Gastrocnemius medialis (tissue), 4 donors: ENCODE measurements at places on chromosomes 2 and 18. TPM values are rescaled to one million over a fixed set of nuclear protein-coding genes. Genes with fewer than 3 reads are reported as not detected.

Gene ME2
- 50.6 TPM for total RNA-seq

- DNase-seq = no peak
Measured at GRCh38 chr2:99626158-99626557, 136.3 kb upstream of the REV1 start.

Gene TRIM43
- total RNA-seq = not detected

Gene ATP9B
- 16.9 TPM for total RNA-seq

GRCh38 chr2:135162786-135163185, 110.7 kb downstream of the RAB3GAP1 start:
- no peak for DNase-seq

GRCh38 chr2:166671801-166672200, 177.8 kb upstream of the SCN7A start:
- DNase-seq = no peak

DNA sequence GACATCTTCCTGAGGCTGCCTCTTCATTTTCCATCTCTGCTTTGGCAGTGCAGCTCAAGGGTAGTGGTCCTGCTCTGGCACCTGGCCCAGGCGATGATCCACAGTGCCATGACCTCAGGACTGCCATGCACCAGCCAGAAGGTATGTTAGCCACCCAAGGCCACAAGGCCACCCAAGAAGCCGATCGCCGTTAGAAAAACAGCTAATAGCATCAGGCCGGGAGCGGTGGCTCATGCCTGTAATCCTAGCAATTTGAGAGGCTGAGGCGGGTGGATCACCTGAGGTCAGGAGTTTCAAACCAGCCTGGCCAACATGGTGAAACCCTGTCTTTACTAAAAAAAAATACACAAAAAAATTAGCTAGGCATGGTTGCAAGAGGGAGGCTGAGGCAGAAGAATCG, 28.4 kb upstream of the UGGT1 start:
- DNase-seq = no peak

GRCh38 chr18:3616744-3617143, 166.8 kb downstream of the TGIF1 start:
- no peak for DNase-seq

GRCh38 chr2:146506851-146507250, 1338.0 kb upstream of the ACVR2A start:
- no peak for DNase-seq

Gene CYP26B1
- total RNA-seq = 4.8 TPM

DNA sequence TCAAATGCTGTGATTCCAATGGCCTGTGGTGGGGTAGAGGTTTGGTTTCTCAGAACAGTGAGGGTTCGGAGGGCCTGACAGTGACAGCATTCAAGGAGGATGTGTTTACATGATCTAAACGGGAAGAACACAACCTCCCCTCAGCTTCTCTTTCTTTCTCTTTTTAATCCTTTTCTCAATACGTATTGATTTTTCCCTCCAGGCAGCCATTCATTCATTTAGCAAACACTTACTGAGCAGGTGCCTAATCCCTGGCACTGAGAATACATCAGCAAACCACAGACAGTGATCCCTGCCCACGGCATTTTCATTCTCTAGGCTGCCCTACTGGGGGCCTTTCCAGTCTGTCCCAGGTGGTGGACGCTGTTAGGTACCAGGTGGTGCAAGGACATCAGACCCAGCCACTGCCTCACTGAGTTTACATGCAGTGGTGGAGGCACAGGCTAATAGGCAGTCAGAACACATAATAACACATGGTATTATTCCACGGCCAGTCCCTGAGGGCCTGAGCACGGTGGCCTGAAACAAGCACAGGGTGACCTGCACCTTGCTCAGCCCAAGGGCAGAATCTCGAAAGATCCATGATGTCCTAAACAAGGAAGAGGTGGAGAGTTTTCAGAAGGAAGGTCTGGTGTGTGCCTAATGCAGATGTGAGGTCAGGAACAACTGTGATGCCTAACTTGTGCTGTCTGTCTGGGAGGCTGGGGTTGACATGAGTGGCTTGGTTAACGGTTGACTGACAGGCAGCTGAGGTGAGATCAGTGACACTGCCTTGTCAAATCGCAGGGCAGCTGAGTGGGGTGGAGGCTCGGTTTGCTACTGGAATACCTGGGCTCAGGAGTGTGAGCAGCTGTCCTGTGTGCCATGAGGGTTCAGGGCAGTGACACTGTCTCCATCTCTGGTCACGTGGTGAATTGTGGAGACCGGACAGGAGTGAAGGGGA, 785.5 kb upstream of the HS6ST1 start:
- no peak for DNase-seq

DNA sequence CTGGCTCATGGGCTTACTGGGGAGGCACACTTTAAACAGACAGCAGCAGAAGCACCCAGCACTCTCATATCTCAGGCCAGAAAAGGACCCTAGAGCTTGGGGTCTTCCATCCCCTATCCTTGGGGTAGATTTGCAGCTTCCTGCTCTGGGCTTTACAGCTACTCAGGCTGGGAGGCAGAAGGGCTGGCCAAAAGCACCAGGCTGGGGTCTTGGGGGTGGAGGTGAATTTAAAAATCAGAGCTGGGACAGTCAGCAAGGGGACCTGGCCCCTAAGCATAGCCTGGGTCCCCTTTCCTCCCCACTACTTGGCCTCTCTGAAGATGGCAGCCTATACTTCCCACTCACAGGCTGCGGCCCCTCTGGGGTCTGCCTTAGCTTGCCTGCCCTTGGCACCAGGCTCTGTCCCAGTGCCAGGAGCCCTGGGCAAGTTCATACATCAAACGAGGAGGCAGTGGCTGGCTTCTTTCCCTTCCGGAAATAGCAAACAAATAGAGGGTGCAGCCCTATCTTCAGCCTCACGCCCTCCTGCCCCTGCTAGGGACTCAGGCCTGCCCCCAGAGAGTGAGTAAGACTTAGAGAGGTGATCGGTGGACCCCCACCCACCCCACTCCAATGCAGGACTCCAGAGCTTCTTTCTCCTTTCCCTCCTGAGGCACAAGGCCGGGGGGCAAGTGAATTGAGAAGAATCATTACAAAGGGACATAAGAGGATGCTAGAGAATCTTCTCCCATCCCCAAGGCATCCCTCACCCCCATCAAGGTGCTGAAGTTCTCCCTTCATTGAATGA, 26.0 kb upstream of the TNS1 start:
- no peak for DNase-seq

DNA sequence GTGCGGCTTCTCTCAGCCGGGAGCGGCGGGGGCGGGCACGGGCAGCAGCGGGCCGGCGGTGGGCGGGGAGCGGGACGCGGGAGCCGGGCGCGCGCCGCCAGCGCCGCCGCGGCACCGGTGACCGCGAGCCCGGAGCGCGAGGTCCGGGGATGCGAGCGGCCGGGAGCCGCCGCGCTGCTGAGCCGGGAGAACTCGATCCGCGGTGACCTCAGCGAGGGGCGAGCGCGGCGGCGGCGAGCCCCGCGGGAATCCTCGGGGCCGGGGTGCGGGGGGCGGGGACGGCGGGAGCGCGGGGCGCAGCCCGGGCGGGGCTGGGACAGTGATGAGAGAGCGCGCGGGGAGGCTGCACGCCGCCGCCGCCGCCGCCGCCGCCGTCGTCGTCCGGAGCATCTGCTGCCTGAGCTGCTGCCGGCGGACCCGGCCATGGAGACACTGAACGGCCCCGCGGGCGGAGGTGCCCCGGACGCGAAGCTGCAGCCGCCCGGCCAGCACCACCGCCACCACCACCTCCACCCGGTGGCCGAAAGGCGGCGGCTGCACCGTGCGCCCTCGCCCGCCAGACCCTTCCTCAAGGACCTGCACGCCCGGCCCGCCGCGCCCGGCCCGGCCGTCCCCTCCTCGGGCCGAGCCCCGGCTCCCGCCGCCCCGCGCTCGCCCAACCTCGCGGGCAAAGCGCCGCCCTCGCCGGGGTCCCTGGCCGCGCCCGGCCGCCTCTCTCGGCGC, at the start of gene MTCL1:
TSS of gene MTCL1 (plus strand) at position 319 of the 723 bp plus-strand sequence. CDS start at position 424, 105 bp downstream.
- no peak for DNase-seq

DNA sequence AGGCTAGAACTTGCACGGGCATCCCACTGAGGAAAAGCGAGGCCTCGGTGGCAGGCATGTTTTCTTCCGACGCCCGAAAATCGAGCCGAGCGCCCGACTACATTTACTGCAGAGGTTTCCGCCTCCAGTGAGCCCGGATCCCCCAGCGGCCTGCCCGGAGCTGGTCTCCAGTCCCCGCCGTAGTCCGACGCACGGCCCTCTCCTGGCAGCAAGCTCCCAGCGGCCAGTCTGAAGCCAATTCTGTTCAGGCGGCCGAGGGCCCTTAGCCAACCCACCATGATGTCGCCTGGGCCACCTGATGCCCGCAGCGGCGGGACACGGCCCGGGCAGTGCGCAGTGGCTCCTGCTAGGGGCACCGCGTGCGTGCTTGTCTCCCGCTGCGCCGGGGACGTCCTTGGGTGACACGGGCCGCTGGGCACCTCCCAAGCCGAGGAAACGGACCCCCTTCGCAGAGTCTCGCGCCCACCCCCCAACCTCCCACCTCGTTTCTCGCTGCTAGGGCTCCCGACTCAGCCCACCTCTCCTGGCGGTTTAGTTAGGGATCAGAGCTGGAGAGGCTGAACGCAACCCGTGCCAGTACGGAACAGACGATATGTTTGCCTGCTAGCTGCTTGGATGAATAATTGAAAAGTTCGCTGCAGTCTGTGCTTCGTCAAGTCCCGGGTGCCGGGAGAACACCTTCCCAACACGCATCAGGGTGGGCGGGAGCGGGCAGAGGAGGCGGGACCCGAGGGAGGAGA, 5.3 kb downstream of the ONECUT2 start:
- DNase-seq = no peak

DNA sequence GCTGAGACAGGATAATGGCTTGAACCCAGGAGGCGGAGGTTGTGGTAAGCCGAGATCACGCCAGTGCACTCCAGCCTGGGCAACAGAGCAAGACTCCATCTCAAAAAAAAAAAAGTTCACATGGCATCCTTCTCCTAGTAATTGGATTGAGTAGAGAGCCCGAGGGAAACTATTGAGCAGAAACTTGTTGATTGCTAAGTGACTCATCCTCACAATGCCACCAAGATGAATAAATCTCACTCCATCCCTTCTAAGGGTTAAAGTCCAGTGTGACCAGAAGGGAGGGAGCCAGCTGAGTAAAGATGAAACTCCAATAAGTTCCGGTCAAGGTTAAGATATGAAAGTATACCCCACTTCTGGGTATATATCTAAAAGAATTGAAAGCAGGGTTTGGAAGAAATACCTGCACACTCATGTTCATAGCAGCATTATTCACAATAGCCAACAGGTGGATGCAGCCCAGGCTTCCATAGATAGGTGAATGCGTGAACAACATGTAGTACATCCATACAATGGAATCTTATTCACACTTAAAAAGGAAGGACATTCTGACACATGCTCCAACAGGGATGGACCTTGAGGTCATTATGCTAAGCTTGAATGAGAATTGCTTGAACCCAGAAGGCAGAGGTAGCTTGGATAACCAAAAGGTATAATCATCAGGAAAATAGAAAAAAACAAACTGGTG, 13.0 kb upstream of the FHL2 start:
- DNase-seq = no peak

Gene AP1S3
- not detected for total RNA-seq

Gene TNFRSF11A
- 1.4 TPM for total RNA-seq

- DNase-seq = no peak
Measured at GRCh38 chr18:72161691-72162090, 382.5 kb downstream of the CBLN2 start.

GRCh38 chr2:236688157-236688556, 118.5 kb downstream of the ACKR3 start:
- no peak for DNase-seq

DNA sequence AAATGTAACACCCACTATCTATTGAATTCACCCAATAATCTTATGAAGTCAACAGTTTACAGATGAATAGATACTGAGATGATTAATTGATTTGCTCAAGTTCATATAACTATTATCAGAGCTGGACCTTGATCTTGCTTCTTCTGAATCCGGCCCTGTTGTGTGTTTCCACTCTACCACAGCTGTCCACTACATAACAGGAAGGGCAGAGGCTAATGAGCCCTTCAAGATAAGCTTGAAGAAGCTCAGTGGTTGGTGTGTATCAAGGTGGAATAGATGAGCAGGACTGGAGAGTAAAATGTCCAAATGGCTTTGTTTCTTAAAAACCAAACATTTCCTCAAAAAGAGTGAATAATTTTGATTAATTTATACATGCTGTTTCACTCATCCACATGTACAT, 56.4 kb upstream of the ITGB6 start:
- DNase-seq = no peak

- no peak for DNase-seq
Measured at GRCh38 chr18:78006006-78006773, 756.5 kb downstream of the GALR1 start.

Gene HYCC2
- 12.5 TPM for total RNA-seq

DNA sequence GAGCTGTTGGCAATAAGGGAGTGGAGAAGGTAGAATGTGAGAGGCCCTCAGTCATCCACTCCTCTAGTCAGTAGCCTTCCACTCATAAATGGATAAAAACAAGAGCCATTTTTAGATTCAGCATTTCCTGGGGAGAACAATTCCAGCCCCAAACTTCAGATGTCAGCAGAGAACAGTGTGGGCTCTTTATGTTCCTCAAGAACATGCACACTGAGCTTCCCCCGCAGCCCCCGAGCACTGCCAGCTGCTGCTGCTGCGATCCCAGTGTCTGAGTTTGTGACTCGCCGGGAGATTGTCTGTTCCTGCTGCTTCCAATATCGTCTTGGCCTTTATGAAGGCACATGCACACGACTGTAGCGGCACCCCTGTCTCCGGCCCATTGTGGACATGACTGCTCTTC, 143.7 kb upstream of the CTNNA2 start:
- no peak for DNase-seq

DNA sequence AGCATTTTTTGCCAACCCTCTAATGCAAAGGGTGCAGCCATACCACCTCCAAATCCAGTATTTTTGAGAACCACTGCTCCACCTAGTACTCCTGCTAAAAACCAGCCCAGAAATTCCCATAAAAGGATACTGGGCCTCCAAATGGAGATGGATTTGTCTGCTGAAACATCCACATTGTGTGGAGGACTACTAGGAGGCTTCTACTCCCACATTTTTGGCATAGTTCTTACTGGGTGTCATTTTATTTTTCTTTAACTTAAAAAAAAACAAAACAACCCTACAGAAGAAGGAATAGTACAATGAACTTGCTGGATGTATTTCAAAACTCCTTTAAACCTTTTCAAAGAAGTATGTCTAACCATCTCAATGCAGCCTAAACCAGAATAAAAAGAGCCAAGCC, 219.2 kb downstream of the SRBD1 start:
- no peak for DNase-seq

- no peak for DNase-seq
Measured at GRCh38 chr2:45836316-45836715, 184.8 kb downstream of the PRKCE start.

GRCh38 chr2:102028470-102028869, 36.7 kb downstream of the IL1R2 start:
- no peak for DNase-seq

DNA sequence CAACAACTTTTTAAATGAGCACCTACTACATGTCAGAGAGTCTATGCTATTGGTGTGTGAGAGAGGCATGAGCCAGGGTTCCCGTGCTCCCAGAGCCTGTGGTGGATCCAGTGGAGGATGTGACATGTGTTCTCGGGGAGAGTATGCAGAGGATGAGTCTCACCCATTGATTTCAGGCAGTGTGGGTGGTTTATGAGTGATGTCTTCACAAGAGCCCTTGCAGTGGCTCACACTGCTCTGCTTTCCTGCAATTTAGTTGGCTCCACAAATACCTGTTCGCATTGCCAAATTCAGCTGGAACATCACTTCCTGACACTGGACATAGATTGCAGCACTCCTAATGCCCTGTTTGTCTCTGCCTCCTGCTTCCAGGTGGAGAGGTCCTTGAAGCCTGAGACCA, 243.6 kb upstream of the CXCR4 start:
- DNase-seq = no peak
